ENCODE measurements at places on chromosomes 5 and 9.
A peak's percentile ranks its signal among the peaks of the same experiment; 100 is the strongest.

DNA sequence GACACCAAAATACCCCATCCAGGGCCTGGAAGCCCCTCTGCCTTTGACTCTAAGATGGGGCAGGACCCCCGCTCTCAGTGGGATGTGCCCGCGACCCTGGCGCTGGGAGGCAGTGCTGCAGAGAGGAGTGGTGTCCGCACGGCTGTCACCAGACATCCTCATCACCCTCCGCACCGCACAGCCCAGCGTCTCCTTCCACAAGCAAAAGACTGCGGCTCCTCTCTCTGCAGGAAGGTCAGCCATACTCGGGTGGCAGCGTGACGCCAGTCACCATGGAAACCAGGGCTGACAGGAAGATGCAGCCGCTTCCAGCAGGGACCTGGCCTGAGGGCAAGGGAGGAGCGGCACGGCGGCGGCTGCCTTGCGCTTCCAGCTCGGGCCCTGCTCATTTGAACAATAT is 17.1 kb upstream of the SLC6A3 start:
- no peak for DNase-seq

- no peak for DNase-seq
Measured at GRCh38 chr5:57209316-57210040, 35.6 kb downstream of the GPBP1 start.

DNA sequence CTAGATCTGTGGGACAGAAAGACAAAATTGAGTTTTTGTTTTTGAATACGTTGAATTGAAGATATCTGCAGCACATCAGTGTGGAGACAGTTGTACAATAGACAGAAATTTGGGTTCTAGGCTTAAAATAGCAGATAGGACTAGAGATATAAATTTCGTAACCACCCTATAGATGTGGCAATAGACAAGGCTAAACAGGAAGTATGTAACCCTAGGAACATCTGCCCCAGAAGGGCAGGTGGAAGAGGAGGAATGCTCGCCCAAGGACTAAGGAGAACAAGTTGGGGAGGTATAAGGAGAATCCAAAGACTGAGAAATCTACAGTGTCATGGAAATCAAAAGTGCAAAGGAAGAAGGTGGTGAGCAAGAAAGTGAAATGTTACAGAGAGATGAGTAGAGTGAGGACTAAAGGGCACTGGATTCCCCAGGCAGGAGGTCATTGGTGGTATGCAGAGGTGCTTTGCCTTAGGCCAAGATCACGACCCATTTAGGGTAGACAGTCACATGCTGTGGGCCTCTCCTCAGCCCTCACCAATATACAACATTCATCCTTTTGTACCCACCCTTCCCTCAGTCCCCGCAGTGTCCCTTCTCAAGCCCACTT is 109.1 kb upstream of the ELL2 start:
- no peak for DNase-seq

GRCh38 chr5:173385832-173386360 is 57.7 kb upstream of the STC2 start:
- no peak for DNase-seq

- DNase-seq = no peak
Measured at GRCh38 chr9:19451240-19452087, 42.7 kb downstream of the ACER2 start.

DNA sequence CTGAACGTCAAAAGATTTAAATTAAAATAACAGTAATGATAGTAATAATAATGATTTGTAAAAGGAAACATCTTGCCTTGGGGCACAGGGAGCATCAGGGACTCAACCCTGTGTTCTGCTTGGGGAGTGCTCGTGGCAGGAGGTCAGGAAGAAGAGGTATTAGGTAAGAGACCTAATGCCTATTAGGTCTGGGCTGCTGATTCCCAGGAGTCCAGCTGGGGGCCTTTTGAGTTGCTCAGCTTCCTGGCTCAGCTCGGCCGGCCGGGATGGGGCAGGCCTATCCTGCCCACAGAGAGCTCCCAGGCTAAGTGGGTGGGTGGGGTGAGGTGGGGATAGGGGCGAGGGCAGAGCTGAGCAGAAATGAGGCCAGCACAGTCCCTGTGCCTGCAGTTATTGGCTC is 17.5 kb downstream of the LMX1B start:
- no peak for DNase-seq

DNA sequence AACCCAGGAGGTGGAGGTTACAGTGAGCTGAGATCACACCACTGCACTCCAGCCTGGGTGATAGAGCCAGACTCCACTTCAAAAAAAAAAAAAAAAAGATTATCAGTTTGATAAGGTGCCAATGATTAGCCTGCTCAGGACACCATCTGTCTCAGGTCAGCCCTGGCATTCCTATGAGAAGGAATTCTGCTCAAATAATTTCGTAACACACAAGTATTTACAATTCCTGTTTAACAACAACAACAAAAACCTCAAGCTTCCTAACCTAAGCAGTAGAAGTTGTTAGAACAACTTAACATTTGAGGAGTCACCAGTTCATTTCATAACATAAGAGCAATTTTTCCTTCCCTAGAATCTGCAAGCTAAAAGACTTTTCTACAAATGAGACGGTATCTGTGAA is 85.0 kb downstream of the LHFPL2 start:
- no peak for DNase-seq

GRCh38 chr9:19597176-19597575 is 188.4 kb downstream of the ACER2 start:
- no peak for DNase-seq

DNA sequence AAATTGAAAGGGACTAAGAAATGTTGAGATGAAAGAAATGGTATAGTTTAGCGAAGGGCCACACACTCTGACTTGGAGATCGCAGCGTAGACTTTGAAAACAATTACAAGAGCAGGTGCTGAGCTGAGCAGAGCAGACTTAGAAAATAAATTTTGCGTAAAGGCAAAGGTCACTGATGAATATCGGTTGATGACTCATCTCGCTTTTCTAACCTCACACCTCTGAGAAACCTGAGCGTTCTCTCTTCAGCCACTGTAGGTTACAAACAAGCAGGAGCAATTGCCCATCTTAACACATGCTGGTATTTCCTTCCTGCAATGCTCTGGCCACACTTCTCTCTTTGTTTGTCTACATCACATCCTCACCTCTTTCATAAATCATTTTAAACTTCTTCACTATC is 190.6 kb upstream of the C9orf72 start:
- DNase-seq = no peak

DNA sequence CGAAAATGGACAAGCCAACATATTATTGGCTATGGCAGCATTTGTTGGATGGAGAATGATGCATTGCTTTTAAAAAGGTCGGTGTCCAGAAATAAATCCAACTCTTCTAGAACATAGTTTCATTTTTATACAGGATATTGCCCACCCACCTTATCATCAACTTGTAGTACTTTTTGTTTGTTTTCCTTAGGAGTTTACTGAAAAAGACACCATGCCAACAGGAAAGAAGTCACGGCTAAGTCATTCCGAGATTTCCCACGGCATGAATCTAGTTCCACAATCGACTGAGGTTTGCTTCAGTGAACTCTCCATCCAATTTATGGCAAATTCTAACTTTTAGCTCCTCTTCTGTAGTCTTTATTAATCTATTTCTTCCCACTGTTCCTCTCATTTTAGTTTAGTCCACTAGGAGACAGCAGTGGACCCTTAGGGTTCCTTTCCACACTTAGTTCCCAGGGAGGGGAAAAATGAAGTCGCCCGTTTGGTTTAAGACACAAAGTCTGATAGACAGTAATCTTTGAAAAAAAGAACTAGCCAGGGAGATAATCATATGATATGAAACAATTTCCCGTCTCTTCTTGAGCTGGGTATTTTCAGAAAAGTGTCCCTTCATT is 237.5 kb downstream of the AP3B1 start:
- no peak for DNase-seq

DNA sequence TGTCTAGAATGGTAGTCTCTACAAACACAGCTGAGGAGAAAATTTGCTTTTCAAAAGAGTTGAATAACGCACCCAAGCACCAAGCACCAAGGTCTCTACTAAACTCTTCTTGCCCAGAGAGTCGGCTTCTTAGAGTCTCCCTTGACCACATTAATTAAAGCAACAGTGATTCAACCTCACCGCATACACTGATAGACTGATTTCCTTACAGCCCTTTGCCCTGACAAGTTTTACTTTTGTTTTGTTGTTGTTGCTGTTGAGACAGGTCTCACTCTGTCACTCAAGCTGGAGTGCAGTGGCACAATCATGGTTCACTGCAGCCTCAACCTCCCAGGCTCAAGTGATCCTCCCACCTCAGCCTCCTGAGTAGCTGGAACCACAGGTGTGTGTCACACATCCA is 1035.7 kb upstream of the DMAC1 start:
- no peak for DNase-seq

- DNase-seq = no peak
Measured at GRCh38 chr5:150112201-150113046, 26.1 kb upstream of the CSF1R start.

DNA sequence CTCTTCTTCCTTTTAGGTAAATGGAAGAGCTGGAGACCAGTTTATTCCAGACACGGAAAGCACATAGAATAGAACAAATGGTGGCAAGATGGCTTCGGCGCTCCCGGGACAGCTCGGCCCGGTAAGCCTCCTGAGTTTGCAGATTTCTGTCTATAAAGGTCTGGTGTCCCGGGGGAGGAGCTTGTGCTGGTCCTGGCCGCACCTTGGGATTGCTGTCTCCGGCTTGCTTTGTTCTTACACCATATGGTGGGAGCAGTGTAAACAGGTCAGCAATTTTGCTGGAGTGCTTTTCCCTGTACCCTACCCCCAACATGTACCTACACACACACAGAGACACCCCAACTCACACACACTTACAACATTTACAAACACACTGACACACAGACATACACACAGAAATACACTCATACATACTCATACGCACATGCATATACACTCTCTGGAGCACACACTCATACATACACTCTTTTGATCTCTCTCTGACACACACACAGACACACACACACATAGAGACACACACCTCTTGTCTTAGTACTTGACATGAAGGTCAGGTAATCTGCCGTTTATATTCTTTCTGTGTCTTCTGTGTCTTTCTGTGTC is 42.0 kb downstream of the FRMPD1 start:
- no peak for DNase-seq

DNA sequence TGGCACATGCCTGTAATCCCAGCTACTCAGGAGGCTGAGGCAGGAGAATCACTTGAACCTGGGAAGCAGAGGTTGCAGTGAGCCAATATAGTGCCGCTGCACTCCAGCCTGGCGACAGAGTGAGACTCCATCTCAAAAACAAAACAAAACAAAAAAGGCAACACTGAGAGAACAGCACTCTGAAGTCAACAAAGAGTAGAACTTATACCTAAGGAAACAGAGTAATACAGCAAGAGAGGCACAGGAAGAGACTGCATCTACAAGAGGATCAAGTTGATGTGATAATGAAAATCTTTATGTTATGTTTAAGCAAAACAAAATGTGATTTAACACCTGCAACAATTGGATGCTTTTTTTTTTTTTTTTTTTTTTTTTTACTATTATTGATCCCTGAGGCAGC is 33.1 kb downstream of the FYB1 start:
- no peak for DNase-seq

- peak; percentile 30 for DNase-seq
Measured at GRCh38 chr5:76601470-76601869, 21.7 kb downstream of the F2RL2 start.

- peak; percentile 83 for DNase-seq
Measured at GRCh38 chr9:122125158-122125508, 32.0 kb upstream of the TTLL11 start.

GRCh38 chr9:101578378-101578777 is 16.4 kb downstream of the PPP3R2 start:
- no peak for DNase-seq

- no peak for DNase-seq
Measured at GRCh38 chr5:158393457-158393856, 534.5 kb upstream of the CLINT1 start.

DNA sequence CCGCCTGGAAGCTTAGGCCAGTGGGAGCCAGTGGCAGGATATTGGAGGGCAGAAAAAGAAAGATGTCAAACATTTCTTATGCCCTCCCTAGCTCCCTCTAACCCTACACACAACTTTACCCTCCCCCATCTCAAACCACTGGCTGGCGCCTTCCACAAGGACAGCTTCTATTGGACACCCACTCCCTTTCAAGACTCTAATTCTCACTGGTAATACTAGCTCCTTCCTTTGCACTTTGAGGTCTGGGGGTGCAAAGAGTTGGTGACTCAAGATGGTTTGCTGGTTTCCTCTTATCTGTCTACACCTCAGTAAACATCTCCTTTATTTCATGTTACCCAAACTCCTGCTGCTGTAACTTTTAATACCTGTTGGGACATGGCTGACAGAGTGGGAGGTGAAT is 11.6 kb upstream of the ITGA1 start:
- DNase-seq = peak; percentile 20

- DNase-seq = no peak
Measured at GRCh38 chr5:150017226-150018005, 16.9 kb downstream of the HMGXB3 start.

DNA sequence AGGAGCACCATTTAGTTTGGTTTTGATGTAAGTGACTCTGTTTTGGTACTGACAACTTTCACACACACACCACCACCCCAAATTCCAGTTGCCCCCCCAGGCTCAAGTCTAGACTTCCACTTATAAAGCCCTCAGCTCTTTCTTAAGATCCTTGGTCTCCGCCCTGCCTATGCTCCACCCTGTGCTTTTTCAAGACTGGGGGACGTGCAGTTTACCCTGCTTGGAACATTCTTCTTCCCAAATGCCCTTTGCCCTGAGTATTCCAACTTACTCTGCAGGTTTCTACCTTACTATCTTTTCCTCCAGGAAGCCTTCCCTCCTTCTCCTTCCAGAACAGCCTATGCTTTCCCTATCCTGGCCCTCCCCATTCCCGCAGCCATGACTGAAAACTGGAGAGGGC is 1.5 kb upstream of the TRIM14 start:
- no peak for DNase-seq

DNA sequence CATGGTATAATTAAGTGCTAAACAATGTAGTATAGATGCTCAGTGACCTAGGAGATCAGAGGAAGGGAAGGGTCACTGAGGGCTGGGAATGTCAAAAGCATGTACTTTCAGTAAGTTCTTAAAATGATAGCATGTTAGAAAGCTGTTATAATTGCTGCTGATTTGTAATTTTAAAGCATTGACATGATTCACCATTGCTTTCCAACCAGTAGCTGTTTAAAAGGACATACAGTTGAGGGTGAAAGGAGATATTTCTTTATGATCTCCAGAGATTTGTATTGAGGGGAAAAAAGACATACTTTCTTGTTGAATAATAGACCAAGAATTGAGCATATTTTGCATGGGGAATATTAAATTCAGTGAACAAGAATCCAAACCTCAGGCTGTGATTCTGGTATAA is 1.2 kb upstream of the SLC1A3 start:
- no peak for DNase-seq

DNA sequence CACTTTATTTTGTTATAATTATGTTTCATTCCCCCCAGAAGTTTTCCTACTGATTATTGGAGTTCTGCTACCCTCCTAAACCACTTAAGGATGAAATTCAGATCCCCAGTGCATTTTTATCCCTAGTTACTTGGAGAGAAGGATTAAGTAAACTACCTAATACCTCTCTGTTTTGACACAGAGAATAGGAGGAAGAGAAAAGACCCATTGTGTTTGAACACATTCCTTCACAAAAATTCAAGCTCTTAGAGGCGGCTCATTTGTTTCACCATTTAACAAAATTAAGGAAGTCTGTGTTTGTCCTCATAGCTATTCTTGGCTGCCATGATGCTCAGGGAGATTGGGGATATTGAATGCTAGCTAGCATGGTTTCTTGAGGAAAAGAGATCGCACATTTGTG is 492.6 kb downstream of the EBF1 start:
- no peak for DNase-seq

GRCh38 chr5:98784411-98784810 is 10.9 kb downstream of the RGMB start:
- DNase-seq = no peak

- DNase-seq = no peak
Measured at GRCh38 chr5:15385553-15385952, 114.4 kb upstream of the FBXL7 start.

- no peak for DNase-seq
Measured at GRCh38 chr5:40278881-40279280, 400.8 kb upstream of the PTGER4 start.
